Stimulated activated CD4-positive, alpha-beta T cell treated with anti-CD3 and anti-CD28 coated beads, Interleukin-15, amount 100 ng/mL, for 48 hours (primary cell): ENCODE measurements at places on chromosomes 5 and 9.

- DNase-seq, result no peak
Observed at GRCh38 chr5:71939452-71940230, 167.6 kb upstream of the MAP1B start.

- no peak for DNase-seq
Observed at GRCh38 chr5:38923661-38924451, 78.0 kb downstream of the OSMR start.

GRCh38 chr5:138960145-138960692 is 85.1 kb upstream of the LRRTM2 start:
- no peak for DNase-seq

GRCh38 chr5:132115375-132115774 is 41.8 kb downstream of the CSF2 start:
- no peak for DNase-seq

DNA sequence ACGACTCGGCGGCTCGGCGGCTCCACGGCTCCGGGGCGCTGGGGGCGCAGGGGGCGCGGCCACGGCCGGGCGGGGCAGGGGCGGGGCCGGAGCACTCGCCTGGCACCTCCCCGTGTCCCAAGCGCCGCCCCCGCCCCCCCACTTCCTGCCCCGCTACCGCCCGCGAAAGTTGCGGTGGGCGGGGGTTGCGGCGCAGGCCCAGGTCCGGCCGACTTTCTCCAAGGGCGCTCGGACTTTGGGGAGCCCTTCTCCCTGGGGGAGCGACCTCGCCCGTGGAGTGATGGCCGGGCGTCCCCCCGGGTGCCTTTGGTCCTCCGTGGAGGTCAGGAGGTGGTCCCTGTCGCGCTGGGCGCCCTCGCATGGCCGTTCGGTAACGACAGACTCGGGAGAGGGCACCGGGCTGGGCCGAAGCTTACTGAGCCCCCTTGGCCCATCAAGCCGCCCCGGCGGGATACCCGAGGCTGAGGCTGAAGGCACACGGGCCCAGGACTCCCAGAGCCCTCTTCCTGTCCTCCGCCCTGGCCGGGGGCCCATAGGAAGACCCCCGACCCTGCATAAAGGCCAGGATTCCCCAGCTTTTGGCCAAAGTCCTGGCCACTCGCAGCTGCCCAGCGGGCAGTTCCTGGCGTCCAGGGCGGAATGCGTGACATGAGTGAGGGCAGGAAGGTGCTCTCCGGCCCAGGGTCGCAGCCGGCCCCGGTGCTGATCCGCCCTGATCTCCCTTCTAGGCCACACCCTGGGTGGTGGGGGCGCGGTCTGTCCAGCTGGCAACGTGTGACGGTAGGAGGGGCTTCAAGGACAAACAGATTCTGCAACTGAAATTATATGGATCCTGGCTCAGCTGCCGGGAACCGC is 883 bp upstream of the VAV2 start:
- peak; percentile 47 for DNase-seq
